ENCODE measurements at places on chromosomes 11 and 22.

DNA sequence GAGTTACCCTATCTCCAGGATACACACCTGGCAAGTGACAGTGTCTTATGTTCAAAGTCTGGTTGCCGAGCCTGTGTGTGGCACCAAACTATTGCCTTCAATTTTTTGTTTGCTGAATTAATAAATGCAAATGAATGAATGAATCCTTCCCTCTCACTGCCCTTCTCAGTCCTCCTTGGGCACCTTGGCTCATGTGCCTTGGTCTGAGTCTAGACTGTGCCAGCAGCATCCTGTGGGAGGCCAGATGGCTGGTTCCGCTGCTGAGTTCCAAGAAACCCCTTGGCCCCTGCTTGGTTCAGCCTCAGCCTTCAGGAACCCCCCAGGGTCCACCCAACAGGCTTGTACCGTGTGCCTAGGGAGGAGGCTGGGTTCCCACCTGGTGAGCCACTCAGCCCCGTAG is 31.0 kb downstream of the TOB2 start:
- no peak for DNase-seq

GRCh38 chr22:50674606-50675552 is 2.3 kb downstream of the SHANK3 start:
- no peak for DNase-seq

DNA sequence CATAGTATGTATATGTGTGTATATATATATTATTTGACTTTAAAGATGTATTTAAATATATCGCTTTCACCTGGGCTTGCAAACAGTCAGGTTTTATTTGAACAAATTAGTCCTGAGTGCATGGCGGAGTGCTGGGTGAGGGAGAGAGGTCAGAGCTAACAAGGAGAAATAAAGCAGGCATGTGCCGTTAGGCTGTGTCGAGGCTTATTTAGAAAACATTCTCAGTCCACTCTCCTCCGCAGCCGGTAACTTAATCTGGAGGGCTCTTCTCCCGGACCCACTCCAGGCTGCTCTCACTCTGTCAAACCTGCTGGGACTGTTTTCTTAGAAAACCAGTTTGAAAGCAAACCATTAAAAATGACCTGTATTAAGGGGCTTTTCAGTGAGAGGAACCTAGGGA is 455.9 kb downstream of the MN1 start:
- DNase-seq = no peak

DNA sequence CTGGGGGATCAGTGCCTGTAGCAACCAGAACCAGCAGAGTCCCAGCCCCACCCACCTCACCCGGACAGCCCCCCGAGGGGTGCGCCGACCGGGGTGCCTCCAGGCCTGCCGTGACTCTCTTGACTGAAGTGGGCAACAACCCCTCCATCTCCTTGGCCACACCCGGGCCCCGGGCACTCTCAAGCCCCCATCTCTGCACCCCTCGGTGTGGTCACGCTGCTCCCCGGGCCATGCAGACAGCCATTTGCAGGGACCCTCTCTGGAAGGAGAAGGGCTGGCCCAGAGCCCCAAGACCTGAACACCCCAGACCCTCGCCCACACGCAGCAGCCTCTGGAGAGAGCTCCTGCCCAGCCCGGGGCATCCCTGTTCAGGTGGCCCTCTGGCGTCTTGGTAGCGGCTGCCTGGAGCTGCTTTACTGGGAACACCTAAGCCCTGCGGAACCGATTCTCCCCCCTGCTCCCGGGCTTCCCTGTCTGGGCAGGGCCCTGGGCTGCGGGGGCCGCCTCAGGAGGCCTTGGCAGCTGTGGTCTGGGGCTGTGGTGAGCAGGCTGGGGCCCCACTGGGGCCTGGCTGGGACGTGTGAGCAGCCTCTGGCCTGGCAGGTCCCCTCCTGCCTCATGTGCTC is 84.9 kb downstream of the WNT7B start:
- DNase-seq = no peak

DNA sequence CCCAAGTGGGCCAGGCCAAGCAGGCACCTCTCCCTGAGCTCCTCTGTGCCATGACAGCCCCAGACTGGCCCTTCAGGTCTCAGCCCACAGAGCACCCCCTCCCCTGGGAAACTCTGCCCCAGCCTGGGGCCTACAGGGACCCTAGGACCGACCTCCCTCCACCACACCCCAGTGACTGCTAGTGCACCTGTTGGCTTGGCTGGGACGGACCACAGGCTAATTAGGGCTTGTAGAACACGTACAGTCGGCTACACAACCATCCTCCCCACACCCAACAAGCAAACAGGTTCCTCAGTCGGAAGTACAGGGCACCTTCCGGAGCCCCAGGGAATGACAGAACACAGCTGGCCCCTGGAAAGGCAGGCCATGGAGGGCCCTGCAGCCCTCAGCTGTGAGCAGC is 4.3 kb downstream of the SBF1 start:
- DNase-seq = no peak

- DNase-seq = no peak
Measured at GRCh38 chr11:94217705-94218104, 86.7 kb upstream of the IZUMO1R start.

GRCh38 chr11:57668434-57668782 is 494 bp downstream of the ZDHHC5 start:
- DNase-seq = no peak

DNA sequence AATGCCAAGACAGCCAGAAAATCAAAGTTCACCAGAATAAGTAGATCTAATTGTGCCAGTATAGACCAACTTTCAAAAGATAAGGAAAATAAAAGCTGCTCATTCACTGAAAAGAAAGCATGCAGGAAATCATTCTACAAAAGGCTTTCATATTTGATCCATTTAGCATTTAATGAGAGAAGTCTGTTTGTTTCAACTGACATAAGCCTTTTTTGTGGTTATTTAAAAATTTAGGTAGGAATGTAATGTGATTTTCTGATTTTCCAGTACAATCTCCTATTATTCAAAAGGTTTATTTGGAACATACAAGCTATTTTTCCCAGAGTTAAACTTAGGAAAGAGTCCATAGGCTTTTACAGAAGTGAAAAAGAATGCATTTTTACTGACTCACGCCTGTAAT is 92.7 kb downstream of the SBF2 start:
- DNase-seq = no peak

- DNase-seq = no peak
Measured at GRCh38 chr11:128664317-128664716, 29.6 kb upstream of the FLI1 start.

- no peak for DNase-seq
Measured at GRCh38 chr11:47366020-47366490, 12.3 kb downstream of the SPI1 start.

DNA sequence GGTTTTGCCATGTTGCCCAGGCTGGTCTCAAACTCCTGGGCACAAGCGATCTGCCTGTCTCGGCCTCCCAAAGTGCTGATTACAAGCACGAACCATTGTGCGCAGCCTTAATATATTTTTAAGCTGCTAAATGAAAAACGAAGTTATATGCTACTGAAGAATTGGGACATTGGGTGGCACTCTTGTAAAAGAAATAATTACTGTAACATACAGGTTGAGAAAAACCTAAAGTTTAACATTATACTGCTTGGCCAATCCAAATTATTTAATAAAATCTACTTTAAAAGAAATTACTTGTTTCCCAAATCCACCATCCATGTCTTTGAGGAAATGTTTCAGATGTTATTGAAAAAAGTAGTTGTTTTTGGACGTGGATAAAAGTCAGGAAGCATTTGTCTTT is 37.9 kb upstream of the ARHGAP32 start:
- DNase-seq = peak; percentile 9

DNA sequence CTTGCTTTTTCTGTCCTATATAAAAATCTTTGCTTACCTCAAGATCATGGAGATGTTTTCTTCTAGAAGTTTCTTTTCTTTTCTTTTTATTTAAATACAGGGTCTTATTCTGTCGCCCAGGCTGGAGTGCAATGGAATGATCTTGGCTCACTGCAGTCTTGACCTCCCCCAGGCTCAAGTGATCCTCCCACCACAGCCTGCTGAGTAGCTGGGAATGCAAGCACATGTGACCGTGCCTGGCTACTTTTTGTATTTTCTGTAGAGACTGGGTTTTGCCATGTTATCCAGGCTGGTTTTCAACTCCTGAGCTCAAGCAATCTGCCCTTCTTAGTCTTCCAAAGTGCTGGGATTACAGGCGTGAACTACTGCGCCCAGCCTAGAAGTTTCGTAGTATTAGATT is 45.3 kb downstream of the USP35 start:
- DNase-seq = no peak

DNA sequence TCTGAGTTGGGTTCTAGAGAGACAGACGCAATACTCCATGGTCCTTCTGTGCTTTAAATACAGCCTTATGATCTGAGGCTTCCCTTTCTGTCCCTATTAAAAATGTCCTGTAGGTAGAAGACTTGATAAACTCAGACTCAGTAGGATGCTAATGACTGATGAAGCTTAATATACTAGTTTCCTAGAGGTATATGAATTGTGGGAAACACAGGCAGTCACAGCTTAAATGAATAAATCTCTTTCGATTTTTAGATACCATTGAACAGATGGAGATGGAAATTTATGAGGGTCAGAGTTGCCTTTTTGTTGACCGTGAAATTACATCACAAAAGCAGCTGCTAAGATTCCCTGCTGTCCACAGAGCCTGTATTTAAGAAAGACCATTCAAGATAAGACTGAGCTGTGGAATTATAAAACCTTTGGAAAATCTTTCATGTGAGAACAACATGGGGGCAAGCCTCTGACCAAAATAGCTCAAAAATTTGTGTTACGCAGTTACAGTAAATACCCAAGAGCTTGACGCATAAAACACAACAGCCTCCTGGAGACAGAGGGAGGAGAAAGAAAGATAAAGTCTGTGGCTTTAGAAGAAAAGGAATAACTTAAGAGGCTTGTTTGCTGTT is 172.3 kb downstream of the AASDHPPT start:
- no peak for DNase-seq

- no peak for DNase-seq
Measured at GRCh38 chr11:112525844-112526590, 265.4 kb upstream of the PLET1 start.

GRCh38 chr11:64742087-64742888 is 1.7 kb downstream of the RASGRP2 start:
- DNase-seq = no peak

GRCh38 chr22:36731916-36732315 is 28.4 kb upstream of the CACNG2 start:
- DNase-seq = no peak

DNA sequence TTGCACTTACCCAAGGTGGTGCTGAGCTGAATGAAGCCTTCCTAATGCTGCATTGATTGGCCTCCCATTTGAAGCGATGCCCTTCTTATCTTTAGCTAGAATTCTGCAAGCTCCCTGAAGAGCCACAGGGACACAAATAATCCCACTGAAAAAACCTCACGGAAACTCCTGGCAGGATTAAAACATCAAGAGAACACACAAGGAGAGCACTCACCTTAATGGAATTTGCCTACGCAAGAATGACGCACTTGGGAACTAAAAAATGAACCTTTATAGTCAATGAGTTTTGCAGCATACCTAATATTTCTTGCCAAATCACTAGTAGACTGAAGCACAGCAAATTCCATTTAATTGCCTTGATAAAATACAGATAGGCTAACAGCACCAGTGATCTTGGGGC is 232.8 kb upstream of the UBASH3B start:
- no peak for DNase-seq

DNA sequence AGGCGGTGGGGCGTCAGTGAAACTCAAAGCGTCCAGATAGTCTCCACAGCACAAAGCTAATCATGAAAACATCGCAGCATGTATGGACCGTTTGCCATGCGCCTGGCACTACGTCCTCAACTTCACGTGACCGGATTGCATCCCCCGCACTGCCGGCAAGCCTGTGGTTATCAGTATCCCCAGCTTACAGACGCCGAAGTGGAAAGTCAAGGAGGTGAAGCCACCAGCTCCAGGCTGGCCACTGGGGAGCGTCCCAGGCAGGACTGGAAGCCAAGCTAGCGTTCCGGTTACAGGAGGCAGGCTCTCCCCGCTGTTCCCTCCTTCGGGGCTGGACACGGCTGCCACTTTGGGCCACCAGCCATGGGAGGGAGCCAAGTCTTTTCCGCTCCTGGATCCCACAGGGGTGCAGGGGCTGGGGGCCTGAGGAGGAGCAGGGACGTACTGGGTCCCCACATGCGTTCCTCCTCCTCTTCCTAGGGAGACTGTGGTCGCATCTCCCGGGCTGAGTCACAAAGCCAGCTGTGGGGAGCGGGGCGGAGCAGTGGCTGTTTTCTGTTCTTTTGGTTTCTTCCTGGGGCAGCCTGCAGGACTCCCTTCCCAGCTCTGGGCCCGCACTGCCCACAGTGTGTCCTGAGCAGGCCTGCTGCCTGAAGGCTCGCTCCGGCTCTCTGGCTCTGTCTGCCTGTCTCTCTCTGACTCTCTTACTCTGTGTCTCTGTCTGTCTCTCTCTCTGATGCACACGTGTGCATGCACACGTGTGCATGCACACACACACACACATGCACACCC is 4.3 kb upstream of the OSBPL5 start:
- no peak for DNase-seq

DNA sequence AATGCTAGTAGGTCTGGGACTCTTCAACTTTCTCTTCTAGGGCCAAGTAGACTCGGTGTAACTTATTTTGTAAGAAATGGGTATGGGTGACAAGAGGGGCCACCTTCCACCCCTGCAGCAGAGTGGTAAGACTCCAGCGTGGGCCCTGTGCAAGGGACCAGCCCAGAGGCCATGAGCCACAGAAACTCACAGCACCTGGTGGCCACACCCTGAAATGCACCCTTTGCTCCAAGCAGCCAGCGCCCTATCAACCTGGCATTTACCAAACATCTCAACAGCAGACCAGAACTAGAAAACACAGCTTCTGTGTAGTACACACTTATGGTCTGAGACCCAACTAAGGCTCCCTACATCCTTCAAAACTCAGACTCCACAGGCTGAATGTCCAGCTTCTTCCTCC is 5.7 kb downstream of the CDCA5 start:
- DNase-seq = no peak

- DNase-seq = peak; percentile 23
Measured at GRCh38 chr22:23402275-23403151, 177.6 kb downstream of the IGLL1 start.

DNA sequence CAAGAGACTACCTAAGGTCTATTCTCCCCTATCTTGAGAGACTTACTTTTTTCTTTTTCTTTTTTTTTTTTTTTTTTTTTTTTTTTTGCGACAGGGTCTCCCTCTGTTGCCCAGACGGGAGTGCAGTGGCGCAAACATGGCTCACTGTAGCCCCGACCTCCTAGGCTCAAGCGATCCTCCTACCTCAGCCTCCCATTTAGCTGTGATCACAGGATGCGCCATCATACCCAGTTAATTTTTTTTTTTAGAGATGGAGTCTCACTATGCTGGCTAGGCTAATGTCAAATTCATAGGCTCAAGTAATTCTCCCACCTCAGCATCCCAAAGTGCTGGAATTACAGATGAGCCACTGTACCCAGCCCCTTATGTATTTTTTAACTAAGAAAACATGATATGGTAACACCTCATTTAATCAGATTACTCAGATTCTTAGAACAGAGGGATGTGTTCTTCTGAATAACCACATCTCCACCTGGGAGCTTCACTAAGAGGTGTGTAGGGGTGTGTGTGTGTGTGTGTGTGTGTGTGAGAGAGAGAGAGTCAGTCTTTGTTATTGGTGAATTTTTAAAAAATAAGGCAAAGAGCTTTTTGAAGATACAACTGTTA is 102.9 kb downstream of the USP35 start:
- no peak for DNase-seq

GRCh38 chr11:121429556-121429955 is 22.6 kb upstream of the SORL1 start:
- no peak for DNase-seq

All from putamen (tissue), 1 donor.